8988T (cell line): ENCODE measurements at places on chromosomes 7 and 10.

DNA sequence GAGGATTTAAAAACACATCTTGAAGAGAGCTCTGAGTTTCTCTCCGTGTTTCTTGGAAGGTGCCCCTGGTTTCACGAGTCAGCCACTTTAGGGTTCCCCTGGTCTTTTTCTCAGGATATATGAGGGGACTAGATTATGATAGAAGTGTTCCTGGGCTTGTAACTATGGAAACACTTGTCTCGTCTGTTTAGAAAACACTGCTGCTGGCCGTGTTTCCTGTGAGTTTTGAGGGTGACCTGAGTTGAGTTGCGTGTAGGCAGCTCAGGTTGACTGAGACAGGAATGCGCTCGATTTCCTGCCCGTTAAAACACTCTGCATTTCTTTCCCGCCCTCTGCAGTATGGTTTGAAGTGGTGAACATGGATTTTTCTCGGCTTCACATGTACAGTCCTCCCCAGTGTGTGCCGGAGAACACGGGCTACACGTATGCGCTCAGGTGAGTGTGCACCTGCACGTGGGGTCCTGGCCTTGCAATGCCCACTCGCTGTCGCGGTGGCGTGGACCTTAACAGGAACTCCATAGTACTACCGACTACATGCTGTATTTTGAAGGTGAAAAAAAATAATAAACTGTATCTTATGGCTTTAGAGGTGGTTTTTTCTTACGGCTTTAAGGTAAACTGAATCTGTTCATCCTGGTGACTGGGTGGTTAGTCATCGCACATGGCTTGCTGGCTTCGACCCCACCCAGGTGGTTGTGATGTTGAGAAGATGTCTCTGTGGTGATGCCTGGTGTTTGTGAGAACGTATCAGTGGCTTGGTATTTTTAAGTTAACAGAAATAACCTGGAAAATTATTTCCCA lies at the start of gene SUN1:
TSS of gene SUN1 (plus strand) at position 310 of the 801 bp plus-strand sequence. CDS start at position 359, 49 bp downstream.
- no peak for DNase-seq

DNA sequence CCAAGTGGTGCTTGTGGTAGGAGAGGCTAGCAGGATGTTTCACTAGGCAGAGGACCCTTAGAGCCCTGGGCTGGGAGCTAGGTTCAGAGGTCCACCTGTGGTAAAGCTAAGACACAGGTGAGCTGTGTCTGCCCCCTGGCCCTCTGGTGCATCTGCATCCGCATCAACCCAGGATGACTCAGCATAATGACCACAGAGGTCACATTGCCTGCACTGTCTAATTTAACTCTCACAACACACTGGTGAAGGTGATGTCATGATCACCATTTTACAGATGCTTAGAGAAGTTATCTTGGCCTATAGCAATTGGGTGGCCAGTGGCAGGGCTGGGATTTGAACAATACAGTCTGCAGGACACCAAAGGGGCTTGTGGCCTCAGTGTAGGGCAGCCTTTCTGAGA lies 33.1 kb downstream of the HABP2 start:
- DNase-seq = no peak

GRCh38 chr7:42986781-42987248 lies 54.6 kb downstream of the MRPL32 start:
- DNase-seq = no peak

- DNase-seq = no peak
Observed at GRCh38 chr7:54712820-54713219, 46.2 kb downstream of the SEC61G start.

DNA sequence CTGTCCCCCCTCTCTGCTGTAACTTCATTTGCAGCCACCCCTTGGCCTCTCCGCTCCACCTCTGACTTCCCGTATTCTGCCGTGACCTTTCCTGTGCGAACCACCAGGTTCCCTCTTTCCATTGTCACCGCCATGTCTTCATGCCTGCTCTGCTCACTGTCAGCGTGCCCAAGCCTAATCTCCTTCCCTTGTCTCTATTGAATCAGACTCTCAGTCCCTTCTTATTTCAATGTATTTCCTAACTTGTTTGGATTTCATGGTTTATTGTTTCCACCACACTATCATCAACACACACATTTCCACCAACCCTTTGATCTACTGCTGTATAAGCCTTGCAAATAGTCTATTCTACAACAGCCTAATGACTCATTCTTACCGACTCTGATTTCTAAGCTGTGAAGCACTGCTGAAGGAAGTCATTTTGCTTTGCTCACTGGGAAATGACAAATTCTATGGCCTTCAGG lies 30.0 kb upstream of the INHBA start:
- no peak for DNase-seq
